Right lung (tissue), 10 donors: ENCODE measurements at places on chromosomes 2 and 18. TPM values are rescaled to one million over a fixed set of nuclear protein-coding genes. Genes with fewer than 3 reads are reported as not detected.

GRCh38 chr2:44649381-44649780 is 287.6 kb downstream of the CAMKMT start:
- DNase-seq, result peak; percentile 75

GRCh38 chr2:20363578-20363977 is 12.9 kb upstream of the PUM2 start:
- DNase-seq, result no peak

DNA sequence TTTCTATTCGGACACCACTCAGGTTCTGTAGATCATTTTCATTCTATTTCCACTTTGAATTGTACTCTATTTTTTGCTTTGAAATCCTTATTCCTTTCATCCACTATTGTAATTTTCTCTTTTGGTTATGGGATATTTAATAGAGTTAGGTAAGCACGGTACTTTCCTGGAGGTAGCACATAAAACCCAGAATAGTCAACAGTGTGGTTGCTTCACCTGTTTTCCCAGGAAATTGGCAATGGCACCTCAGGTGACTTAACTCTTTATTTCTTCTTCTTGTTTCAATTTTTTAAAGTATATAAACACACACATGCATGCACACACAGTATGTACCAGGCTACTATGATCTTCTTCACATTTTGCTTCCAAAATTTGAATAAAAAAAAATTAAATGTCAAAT is 682.0 kb upstream of the TMEFF2 start:
- no peak for DNase-seq

DNA sequence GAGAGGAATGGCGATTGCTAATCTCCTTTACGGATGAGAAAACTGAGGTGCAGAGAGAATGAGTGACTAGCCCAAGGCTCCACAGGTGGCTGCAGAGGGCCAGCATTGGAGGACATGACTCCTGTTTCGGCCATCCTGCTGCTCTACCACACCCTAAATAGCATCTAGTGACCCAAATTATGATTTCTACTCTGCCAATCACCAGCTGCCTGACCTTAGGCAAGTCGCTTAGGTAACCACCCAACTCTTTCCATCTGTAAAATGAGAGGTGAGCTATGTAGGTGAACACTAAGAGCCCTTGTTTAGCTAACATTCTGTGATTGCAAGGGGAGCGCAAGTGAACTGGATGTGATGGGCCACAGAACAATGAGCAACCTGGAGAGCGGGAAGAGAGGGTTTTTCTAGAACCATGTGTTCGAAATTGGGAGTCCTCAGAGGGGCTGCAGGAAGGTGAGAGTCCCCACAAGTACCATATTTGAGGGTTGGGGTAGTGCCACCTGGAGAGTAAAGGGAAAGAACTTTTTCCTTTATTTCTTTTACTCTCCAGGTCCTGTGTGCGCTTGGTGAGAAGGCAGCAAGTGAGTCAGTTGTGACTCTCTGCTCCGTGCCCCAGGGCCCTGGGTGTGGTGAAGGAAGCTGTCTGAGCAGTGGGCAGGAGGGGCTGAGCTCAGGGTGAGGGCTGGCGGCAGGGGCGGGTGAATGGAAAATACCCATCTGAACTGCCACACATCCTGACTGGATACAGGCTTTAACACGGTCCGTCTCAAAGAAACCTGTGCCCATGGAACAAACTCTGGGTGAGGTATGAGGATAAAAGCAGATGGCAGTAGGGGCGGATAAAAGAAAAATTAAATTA is 2.4 kb downstream of the CYP27C1 start:
- DNase-seq, result no peak

Gene GPR75
- polyA plus RNA-seq, result 3.3 TPM

Gene CNRIP1
- 44.8 TPM for polyA plus RNA-seq

Gene CAB39
- 60.2 TPM for polyA plus RNA-seq

Gene SCN1A
- 0.61 TPM for polyA plus RNA-seq

Gene CLHC1
- 32.9 TPM for polyA plus RNA-seq
